ENCODE measurements at places on chromosomes 1 and 21.

DNA sequence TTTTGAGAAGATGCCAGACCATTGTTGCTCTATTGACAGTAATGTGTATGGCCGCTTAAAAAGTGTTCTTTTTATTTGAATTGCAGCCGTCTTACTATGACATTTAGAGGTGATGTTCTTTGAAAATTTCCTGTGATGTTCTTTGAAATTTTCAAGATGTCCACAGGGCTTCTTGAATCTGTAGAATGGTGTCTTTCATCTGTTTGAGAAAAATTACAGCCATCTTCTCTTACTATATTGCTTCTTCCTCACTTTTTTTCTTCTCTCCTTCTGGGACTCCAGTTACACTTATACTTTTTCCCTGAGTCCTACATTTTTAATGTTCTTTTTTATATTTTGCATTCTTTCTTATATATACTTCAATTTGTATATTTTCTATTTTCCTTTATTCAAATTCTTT, 57.4 kb downstream of the DIP2A start:
- no peak for DNase-seq

GRCh38 chr1:24134376-24134775, 8.6 kb downstream of the IL22RA1 start:
- no peak for DNase-seq

- DNase-seq = no peak
Observed at GRCh38 chr1:3906672-3907020, 6.6 kb upstream of the C1orf174 start.

DNA sequence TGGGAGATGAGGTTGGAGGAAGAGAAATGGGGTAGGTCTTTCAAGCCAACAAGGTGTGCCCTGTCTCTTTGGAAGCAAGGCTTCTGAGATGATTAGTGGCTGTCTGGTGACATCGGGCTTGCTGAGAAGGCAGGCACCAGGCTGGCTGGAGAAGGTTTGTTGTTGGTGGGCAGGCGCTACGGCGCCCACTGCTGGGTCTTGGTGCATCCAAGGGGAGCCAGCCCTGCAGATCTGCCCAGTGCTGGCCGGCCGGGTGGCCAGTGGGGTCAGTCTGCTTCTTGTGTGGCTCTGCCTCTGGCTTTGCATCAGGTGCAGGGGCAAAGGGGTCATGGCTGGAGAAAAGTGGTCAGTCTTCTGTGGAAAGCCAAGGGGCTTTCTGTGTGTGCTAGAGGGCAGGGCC, 126.2 kb downstream of the TLR5 start:
- DNase-seq = no peak

- DNase-seq = no peak
Observed at GRCh38 chr1:209434631-209435217, 148.8 kb upstream of the CAMK1G start.

DNA sequence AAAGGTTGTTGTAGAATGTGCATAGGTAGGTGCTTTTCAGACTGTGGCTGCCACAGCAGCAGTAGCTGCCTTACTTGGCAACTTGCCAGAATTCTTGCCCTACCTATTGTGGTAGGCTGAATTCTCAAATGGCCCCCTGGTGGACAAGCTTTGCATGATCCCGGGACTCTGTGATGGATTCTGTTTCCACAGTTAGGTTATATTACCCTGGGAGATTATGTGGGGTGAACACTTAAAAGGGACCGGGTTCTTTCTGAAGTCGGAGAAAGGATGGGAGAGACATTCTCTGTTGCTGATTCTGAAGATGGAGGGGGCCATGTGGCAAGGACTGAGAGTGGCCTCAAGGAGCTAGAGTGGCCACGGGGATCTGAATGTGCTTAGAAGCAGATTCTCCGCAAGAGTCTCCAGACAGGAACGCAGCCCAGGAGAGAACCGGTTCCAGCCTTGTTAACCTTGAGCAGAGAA, 32.1 kb upstream of the KCNE1 start:
- DNase-seq = peak; percentile 55

DNA sequence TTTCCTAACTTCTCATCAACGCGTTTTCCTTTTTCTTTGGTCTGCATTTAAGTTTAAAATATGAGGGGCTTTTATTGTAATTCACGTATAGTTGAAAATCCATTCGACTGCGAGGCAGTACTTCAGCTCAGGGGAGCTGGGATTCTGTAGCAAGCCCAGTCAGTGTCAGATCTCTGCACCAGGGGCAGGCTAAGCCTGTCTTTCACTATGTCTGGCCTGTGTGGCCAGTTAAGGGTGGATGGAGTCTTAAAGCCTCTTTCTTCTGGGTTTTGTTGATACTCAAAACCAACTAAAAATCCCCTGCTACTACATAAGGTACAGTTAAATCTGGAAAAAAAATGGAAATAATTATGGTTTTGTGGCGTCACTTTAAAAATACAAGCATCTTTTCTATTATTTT, 124.7 kb downstream of the TYW3 start:
- DNase-seq = no peak

Data from MG63 (cell line).